PC-9 (cell line): ENCODE measurements at places on chromosomes 3 and 15. TPM values are rescaled to one million over a fixed set of nuclear protein-coding genes. Genes with fewer than 3 reads are reported as not detected.

DNA sequence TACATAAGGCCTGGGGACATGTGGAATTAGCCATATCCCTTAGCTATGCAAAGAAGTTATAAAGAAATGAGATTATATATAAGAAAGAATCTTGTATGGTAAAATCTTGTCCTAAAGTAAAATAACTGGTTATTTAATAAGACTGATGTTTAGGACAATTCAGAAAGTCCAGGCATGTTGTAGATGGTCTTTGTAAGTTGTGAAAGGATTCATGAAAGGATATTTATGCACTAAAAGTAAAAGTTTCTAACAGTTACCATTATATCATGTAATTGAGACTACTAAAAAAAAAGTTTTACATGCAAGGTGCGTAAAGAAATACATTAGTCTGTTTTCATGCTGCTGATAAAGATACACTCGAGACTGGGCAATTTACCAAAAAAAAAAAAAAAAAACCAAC lies 146.3 kb downstream of the FMN1 start:
- no peak for DNase-seq

Gene FANCD2OS
- not detected in 2 replicates for total RNA-seq

Gene DUOX1
- total RNA-seq, result 0.08 TPM in 1 of 2 replicates, not detected in the other

GRCh38 chr3:128287216-128287615 lies 133.9 kb downstream of the EEFSEC start:
- no peak for DNase-seq

DNA sequence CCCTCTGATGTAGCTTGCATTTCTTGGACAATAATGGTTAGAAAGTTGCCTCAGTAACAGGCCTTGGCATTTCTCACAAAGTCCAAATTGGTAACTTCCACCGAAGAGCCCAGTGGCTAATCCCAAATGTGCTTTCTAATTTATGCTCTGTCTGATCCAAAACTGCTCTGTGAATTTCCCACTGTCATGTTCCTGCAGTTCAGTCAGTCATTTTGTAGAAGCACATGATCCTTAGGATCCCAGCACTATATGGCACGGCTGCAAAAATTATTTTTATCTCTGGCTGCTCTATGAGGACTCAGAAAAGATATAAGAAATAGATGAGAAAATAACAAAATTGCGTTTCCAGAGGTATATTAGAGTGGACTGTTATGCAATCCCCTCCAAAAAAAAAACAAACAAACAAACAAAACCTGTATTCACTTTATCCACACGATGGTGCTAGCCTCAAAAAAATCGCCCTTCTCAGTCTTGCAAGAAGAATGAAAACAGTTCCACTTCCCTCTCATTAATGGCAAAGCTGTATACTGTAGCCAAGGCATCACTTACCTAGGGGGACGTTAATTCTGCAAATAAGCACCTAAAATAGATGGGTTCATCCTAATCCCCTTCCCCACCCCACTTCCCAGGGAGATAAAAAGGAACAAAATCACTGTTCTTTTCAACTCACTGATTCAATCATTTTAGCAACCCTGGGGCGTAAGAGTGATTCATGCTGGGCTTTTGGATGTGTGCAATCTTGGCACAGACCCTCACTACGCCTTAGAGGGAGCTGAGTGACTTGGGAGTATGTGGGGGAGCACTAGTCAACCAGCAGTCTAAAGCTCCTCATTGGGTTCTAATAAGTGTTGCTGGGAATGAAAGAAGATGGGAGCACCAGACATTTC lies 61.3 kb downstream of the TMCO5A start:
- peak; percentile 28 for DNase-seq

Gene HRG
- 0.58 and 1.3 TPM in 2 replicates for total RNA-seq

GRCh38 chr3:108394563-108394962 lies 98.2 kb downstream of the HHLA2 start:
- no peak for DNase-seq

- DNase-seq, result peak; percentile 86
Measured at GRCh38 chr3:190369668-190370295, 18.2 kb upstream of the CLDN16 start.

DNA sequence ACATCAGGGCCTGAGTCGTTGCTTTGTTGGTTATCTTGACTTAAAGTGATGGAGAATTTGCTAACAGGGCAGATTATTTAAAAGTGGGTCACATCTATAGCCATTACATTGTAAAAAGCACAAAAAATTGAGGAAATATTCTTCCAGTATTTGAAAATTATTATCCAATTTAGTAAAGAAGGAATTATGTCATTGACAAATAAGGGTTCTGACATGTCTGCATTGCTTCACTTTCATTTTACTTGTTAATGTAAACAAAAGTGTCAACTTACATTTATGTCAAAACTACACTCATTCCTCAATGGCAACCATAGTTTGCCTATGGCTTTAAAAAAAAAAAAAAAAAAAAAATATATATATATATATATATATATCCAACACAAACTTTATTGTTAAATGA lies 3.4 kb upstream of the PARP14 start:
- no peak for DNase-seq

DNA sequence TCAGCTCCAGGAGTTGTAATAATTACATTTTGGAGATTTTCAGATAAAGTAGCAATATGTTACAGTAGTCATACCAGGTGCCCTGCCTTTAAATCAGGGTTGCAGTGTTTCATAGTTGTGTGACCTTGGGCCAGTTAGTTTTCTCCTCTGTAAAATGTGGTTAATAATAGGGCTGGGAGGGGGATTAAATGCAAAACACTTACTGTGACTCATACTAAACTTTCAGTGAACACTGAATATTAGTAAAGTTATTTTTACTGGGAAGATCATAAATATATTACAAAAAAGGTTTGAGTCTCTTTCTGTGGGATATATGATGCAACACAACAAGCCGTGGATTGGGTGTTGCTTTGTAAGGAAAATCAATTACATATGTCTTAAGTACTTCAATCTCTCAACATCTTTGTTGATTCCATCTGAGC lies 1.1 kb upstream of the EBLN2 start:
- DNase-seq, result no peak

- DNase-seq, result no peak
Measured at GRCh38 chr3:150296123-150296735, 111.9 kb upstream of the TSC22D2 start.

DNA sequence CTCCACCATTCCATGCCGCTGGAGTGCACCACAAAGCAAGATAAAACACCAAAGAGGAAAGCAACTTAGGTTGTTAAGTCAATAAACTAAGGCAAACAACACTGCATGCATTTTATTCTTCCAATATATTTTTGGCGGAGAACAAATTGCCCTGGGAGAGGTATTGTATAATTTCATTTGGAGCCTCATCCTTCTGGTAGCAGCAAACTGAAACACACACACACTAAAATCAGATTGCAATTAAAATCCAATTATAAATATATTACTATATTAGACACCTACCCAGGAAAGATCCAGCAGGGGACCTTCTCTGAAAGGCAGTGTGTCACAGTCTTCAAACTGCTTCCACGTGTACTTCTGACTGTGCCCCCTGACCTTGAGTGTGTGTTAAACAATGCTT lies 102.3 kb downstream of the RORA start:
- no peak for DNase-seq

- DNase-seq, result no peak
Measured at GRCh38 chr3:117938974-117939373, 1095.7 kb downstream of the IGSF11 start.

Gene CELF6
- total RNA-seq, result not detected in 2 replicates

- no peak for DNase-seq
Measured at GRCh38 chr3:10623578-10624275, 118.3 kb upstream of the ATP2B2 start.

- DNase-seq, result no peak
Measured at GRCh38 chr15:63382966-63383710, 1.5 kb upstream of the CA12 start.

DNA sequence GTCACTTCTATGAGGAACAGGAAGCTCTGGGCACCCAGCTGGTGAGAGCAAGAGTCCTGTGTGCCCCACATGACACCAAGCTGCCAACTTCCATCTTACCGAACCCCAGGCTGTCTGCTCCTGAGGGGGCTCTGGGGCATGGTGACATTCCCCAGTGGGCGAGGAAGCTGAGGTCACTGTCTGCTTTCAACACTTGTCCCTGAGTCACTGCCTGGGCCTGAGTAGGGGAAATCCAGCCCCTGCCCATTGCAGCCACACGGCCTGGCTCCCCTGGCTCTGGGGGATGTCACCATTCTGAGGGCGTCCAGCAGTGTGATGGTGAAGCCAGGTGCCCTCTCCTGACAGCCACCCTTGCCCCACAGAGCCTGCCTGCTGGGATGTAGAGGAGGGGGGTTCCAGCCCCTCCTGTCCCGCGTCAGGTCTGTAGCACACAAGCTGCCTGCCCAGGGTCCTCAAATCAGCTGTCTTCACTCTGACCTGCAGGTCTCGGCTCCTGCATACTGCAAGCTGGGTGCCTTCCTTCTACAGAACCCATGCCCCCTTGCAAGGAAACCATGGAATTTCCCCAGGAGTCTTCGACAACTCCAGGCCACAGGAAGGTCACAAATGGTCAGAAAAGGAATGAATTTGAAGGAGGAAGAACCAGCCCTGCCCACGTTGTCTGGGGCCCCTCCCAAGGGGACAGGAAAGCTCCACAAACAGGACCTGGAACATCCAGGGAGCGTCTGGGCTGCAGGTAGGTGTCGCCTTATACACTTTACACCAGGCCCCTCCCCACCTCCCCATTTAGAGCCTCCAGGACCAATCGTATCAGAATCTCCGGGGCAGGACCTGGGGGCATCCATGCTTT lies 69.9 kb upstream of the GATM start:
- DNase-seq, result peak; percentile 72

- no peak for DNase-seq
Measured at GRCh38 chr15:94744080-94744793, 512.9 kb downstream of the MCTP2 start.

DNA sequence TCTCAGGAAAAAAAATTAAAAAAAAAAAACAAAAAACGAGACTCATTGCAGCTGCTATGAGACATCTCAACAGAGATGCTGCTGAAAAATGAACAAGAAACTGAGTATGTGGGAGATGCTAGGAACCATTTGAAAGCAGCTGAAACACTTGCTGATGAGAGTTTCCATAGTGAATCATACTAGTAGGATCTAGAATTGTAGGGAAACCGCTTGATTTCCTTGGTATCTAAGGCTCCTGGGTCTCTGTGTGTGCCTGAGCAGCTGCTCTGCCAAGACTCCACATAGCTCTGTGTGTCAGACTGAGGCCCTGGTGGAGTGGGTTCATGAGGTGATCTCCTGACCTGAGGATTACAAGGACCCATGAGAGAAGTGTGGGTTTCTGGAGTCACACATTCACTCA lies 313.4 kb upstream of the NECTIN3 start:
- DNase-seq, result no peak

Gene ALDH1A2
- 3.1 and 4.0 TPM in 2 replicates for total RNA-seq

GRCh38 chr3:157637866-157638265 lies 134.7 kb upstream of the VEPH1 start:
- no peak for DNase-seq

Gene ZNF385D
- 0.28 TPM in 1 of 2 replicates, not detected in the other for total RNA-seq
